ENCODE measurements at places on chromosomes 12 and 14. TPM values are rescaled to one million over a fixed set of nuclear protein-coding genes. Genes with fewer than 3 reads are reported as not detected.

The POTEM gene
- total RNA-seq: not detected

The FSCB gene
- not detected for total RNA-seq

The MGP gene
- total RNA-seq: 37.6 TPM

The KRT2 gene
- not detected for total RNA-seq

The TSHR gene
- total RNA-seq: 0.25 TPM

The NKX2-1 gene
- not detected for total RNA-seq
